NCI-H187 treated with DMSO at 0.1 percent for 48 hours (cell line): ENCODE measurements at places on chromosomes 7 and 10.

DNA sequence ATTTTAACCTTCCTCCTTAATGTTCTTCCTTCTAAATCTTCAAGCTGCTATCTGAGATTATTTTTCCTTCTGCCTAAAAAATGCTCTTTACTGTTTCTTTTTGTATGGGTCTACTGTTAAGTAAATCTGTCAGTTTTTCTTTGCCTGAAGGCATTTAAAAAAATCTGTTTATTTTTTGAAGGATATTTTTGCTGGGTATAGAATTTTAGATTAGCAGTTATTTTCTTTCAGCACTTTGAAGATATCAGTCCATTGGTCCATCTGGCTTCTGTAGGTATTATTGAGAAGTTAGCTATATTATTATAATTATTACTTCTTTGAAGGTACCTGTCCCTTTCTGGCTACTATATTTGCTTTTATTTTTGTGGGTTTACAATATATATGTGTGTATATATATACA lies 171.4 kb downstream of the BBS9 start:
- DNase-seq = no peak

- no peak for DNase-seq
These were observed 554 bp downstream of the CSGALNACT2 start for GRCh38 chr10:43138757-43139241.

GRCh38 chr7:35799846-35800717 lies 775 bp upstream of the SEPTIN7 start:
- DNase-seq = peak; percentile 56

GRCh38 chr10:101261702-101262101 lies 32.4 kb upstream of the LBX1 start:
- no peak for DNase-seq

- DNase-seq = no peak
These were observed 29.5 kb downstream of the PLXDC2 start for GRCh38 chr10:19845503-19846368.

DNA sequence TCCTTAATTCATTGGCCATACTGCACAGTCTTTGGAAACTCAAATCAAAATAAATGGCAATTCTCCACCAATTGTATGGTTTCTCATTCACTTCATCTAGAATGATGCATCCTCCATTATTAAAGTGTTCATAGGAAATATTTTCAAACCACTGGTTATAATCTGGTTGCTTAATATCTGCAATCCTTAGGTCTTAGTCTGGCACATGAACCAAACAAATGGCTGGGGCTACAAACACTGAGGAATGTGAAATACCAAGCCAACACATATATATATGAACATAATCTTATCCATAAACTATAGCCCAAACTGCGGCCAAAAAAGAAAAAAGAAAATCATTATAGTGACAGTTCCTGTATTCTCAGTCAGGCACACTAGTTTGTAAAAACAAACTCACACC lies 5.7 kb upstream of the MSS51 start:
- no peak for DNase-seq

DNA sequence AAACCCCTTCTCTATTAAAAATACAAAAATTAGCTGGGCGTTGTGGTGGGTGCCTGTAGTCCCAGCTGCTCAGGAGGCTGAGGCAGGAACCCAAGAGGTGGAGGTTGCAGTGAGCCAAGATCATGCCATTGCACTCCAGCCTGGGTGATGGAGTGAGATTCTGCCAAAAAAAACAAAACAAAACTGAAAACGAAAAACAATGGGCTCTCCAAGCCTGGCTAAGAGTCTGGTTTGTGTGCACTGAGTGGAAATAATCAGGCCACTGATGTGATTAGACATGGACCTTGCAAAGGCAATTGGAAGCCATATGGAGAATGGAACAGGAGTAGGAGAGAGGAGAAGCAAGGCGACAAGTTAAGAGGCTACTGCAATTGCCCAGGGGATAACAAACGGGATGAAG lies 60.1 kb upstream of the GSDME start:
- DNase-seq = no peak

- no peak for DNase-seq
These were observed 60.8 kb upstream of the NMT2 start for GRCh38 chr10:15229268-15229667.

- no peak for DNase-seq
These were observed 19.1 kb downstream of the ZMYND11 start for GRCh38 chr10:154348-154747.

DNA sequence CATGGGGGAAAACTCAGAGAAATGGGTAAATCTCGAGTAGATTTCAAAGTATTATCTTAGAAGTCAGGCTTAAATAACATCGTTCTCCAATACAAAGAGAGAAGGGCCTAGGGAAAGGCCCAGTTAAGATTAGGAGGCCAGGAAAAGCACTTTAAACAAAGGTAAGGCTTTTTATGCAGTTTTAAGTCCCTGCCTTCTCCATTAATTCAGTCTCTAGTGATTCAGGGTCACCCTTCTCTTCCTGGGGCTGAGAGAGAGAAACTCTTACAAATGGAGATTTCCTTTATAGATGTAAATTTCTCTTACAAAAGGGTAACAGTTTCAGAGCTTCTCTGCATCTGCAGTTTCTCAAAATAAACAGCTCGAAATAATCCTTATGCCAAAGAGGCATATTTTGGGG lies 179.3 kb downstream of the HECW1 start:
- no peak for DNase-seq

- DNase-seq = no peak
These were observed 8.9 kb downstream of the FLNC start for GRCh38 chr7:128838981-128839731.

DNA sequence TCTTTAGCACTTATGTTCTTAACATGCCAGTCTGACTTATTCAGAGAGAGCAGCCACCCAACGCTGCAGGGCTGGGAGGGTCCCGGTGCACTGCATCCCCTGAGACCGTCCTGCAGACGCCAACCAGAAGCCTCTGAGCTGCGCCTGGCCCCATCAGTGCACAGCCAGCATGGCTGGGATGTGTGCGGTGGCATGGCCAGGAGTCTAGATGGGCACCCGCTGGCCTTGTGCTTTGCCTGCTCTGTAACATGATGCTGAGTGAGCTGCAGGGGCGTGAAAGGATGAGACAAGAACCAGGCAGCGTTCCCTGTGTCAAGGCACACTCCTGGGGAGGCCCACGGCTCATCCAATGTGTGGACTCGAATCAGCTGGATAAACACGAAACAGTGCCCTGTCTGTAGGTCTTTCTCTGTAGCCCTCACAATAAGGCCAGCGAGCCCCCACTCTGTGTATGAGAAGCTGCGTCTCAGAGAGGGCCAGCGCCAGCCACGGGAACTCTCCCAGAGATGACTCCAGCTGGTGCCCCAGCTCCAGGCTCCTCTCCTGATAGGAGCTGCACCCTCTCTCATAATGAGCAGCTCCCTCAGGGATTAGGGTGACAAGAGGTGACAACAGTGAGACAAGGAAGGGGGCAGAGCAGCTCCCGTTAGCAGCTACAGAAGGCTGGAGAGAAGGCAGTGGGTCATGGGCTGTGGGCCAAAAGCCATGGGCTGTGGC lies 96.8 kb downstream of the TNS3 start:
- no peak for DNase-seq

DNA sequence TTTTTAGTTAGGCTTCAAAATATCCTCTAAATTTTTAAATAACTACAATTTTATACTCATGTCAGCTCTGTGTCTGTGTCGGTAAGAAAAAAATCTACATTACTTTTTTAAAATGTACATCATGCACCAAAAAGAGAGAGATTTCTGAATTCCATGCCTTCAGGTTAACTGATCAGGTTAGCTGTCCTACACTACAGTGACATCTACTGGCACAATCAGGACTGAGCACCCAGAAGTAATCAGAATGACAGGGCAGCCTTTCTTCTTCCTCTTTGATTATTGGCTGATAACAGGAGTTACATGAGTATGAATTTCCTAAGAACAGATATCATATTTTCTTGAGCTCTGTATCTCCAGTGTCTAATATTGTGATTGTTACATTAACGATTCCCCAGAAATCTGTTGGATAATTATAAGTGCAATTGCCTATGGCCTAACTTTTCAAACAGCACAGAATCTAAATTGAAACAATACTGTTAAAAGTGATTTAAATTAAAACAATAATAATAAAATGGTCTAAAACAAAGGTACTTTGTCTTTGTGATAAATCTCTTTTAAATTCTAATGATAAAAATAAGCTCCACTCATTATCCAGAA lies 41.8 kb upstream of the HYCC1 start:
- no peak for DNase-seq

GRCh38 chr10:101176577-101176976 lies 45.5 kb downstream of the TLX1 start:
- DNase-seq = no peak

DNA sequence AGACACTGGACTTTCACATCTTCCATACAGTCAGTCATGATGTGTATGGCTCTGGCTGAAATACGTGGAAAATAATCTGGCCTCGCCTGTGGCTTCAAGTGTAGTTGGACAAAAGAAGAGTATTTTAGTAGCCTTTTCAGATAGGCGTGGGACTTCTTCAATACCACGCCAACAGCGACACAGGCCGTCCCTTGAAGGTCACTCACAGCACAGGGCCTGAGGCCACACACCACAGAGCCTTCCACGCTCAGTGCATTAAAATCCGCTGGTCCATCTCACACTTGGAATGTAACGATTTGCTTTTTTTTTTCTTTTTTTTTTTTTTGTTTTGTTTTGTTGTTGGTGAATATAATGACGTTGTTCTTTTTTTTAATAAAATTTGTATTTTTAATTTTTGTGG lies 51.8 kb upstream of the SUN1 start:
- DNase-seq = no peak

- no peak for DNase-seq
These were observed 52.1 kb downstream of the TRRAP start for GRCh38 chr7:98930464-98930863.

GRCh38 chr10:128062881-128063563 lies 63.2 kb downstream of the MKI67 start:
- no peak for DNase-seq

DNA sequence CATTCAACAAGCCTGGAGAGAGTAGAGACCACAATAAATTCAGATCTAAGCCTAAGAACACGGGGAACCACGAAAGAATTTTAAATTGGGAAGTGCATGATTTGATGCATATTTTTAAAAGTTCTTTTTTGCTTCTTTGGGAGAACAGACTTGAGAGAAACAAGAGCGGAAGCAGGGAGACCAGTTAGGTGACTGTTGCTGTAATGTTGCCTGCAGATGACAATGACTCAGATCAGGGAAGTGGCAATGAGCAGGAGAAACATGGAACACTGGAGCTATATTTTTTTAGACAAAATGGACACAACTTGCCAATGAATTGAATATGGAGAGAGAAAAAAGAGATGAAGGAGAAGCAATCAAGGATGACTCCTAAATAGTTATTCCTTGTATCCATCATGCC lies 125.1 kb downstream of the RAPGEF5 start:
- DNase-seq = no peak

- no peak for DNase-seq
These were observed 41.6 kb downstream of the HBP1 start for GRCh38 chr7:107210400-107210799.

- no peak for DNase-seq
These were observed 693 bp downstream of the ADIRF start for GRCh38 chr10:86968994-86969355.

DNA sequence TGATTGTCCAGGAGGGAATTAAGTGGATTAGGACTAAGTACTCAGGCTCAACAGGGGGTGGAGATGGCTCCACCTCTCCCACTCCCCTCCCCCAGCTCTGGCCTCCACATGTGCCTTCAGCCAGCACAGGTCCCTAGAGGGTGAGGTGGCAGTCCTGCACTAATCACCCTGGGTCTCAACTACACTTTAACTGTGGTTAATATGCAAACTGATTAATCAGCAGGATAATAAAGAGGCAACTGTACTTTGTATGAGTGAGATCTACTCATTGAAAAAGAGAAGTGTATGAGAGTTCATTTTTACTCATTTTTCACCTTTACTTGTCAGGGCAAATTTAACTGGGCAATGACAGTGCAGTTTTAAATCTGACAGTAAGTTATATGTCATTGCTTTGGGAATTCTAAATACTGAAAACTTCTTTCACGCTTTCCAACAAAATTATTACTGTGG lies 223.8 kb upstream of the CCDC6 start:
- no peak for DNase-seq

DNA sequence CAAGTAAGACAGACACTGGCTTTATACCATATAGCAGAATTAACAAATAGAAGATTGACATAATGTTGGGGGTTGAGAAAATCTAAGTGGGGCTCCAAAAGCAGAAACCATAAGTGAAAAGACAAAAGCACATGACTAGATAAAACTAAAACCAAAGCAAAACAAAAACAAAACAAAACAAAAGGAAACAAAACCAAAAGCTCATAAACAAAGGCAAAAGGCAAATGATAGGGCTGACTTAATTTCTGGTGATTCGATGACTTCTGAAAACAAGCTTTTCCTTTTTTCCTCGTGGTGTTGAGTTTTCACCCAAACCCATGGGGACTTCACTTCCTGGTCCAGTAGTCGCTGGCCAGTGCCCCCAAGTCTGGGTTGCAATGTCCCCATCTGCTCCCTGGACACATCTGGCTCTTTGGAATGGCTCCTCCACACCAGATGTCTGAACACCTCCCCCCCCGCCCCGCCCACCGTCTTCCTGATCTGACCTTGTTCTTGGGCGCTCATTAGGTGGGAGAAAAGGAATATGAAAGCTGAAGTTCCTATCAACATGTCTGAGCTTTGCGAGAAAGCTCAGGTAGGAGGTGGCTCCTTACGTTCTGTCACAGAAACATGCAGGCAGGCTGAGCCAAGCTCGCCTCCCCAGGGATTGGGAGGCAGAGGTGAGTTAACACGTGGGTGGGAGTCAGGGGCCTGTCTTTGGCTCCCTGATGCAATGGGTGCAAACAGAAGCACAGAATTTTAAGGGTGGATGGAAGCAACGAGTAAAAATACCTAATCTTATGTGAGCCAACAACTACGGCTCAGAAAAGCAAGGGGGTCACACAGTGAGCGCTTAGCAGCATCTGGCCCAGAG lies 121.0 kb downstream of the NEURL1 start:
- no peak for DNase-seq

GRCh38 chr10:42680267-42680666 lies 41.9 kb upstream of the ZNF33B start:
- no peak for DNase-seq
